Gastrocnemius medialis (tissue), 4 donors: ENCODE measurements at places on chromosomes 6 and 20.

DNA sequence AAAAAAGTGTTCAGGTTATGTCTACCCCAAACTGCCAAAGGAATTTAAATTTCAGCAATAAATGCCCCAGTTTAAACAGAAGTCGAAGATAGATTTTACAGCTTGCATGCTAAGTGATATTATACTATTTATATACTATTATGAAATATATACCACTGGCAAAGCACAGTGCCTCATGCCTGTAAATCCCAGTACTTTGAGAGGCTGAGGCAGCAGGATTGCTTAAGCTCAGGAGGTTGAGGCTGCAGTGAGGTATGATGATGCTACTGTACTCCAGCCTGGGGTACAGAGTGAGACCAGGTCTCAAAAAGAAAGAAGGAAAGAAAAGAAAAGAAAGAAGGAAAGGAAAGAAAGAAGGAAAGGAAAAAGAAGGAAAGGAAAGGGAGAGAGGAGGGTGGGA is 102.1 kb downstream of the MTFR2 start:
- no peak for DNase-seq

DNA sequence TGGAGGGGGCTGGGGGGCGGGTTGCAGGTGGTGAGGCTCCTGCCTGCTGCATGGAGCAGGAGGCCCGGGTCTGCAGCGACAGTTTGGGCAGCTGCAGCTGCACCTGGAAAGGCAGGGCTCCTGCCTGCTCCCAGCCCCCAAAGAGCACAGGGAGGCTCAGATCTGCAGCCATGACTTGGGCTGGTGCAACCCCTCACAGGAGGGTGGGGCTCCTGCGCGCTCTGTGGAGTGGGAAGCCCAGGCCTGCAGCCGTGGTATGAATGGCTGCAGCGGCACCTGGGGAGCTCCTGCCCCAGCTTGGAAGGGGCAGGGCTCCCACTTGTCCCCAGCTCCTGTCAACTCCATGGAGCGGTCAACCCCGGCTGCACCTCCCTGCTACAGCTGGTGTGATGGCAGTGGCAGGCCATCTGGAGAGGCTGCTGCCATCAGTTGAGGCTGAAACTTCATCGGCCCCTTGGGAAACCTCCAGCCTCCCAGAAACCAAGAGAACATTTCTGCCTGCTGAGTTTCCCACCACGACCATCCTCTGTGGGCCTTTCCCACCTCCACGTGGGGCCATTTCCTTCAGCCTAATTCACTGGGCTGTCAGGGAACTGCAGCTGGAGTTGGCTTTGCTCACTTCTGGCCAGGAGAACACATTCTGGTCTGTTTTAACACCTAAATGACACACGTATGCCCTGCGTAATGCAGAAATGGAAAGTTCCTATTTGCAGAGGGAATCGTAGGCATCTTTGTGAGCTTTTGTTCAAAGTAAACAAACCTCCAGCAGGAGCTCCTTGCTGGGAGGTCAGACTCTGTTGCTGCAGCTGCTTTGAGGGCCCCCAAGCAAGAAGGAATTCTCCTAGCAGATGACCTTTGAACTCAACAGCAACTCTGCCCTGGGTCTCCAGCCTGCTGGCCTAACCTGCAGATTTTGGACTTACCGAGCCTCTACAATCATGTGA is 429.0 kb downstream of the PREX1 start:
- no peak for DNase-seq

- DNase-seq, result no peak
Observed at GRCh38 chr6:121465101-121465500, 29.7 kb downstream of the GJA1 start.

- no peak for DNase-seq
Observed at GRCh38 chr6:117018771-117019170, 141.7 kb downstream of the RFX6 start.

- DNase-seq, result no peak
Observed at GRCh38 chr6:21085211-21085610, 508.3 kb upstream of the SOX4 start.

DNA sequence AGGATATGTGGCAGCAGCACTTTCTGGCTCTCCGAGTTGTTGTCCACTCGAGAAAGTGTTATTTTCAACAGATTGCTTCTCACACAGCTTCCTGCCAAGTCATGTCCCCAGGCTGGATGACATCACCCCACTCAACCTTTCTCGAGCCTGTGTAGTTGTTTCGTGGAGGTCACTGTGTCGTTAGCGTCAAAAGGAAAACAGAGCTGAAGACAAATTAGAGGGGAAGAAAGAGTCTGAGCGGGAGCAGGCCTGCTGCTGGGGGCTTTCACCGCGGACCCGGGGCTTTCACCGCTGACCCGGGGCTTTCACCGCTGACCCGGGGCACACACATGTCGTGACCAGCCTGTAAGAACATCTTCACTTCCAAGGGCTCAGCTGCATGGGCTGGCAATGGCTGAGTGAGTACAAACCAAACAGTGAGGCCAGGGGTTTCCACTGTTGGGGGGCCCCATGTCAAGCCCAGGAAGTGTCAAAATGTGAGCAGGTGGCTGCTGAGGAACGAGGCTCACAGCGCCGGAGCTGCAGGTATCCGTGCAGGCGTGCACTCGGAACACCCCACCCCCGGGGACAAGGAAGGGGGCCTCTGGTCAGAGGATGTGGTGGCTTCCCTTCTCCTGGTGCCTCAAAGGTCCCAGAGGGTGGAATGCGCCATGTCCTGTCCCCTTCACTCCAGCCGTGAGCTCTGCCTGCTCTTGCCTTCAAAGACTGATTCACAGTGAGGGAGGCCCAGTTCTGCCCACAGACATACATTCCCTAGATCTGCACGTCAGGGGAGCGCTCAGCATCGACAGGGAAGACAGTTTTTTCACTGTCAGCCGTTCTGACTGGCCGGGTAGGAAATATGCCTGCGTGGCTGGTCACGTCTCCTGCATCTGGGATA is 365.9 kb downstream of the TAF4 start:
- DNase-seq, result no peak

DNA sequence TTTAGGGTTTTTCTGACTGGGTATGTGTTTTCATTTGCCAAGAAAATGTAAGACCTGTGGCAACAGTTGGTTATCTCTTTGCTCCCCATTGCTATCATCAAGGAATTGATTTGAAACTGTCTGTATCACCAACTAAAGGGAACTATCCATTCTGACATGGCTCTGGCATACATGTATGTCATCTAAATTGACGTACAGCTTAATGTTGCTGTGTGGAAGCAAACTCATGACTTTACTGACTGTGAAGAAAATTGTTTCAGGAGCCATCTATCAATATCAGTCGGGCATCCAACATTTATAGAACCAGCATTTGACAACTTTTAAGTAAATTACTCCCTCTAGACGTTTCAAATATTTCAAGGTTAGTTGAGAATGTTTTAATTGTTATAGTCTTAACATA is 555.8 kb upstream of the EPHA7 start:
- no peak for DNase-seq

DNA sequence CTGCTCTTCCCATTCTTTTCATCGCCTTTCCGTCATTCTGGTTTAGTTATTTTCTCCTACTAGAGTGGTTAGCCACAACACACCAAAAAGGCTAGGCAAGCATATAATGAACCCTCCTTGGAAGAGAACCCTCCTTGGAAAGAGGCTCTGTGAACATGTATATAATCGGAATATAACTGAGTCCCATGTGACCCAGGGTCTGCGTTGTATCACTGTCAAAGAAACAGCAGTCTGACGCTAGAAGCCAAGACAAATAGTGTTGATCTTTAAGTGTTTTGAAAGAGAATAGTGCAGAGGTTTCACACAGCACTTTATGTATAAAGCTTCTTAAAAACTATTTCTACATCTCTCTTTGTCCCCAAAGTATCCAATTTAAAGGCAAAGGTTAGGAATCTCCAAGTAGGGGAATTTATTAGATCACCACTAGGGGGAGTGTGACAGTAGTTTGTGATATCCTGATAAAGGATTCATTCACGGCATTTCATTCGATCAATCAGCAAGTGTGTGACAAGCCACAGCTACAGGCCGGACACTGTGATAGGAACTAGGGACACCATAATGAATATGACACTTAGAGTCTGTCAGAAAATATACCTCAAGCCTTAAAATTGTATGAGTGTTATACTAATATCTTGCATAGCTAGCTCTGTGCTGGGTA is 395.3 kb downstream of the CD109 start:
- DNase-seq, result no peak

DNA sequence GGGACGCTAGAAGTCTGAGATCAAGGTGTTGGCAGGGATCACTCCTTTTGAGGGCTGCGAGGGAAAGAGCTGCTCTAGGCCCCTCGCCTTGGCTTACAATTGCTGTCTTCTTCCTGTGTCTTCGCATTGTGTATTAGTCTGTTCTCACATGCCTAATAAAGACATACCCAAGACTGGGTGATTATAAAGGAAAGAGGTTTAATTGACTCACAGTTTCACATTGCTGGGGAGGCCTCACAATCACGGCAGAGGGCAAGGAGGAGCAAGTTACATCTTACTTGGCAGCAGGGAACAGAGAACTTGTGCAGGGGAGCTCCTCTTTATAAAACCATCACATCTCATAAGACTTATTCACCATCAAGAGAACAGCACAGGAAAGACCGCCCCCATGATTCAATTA is 102.5 kb upstream of the ASF1A start:
- DNase-seq, result no peak

DNA sequence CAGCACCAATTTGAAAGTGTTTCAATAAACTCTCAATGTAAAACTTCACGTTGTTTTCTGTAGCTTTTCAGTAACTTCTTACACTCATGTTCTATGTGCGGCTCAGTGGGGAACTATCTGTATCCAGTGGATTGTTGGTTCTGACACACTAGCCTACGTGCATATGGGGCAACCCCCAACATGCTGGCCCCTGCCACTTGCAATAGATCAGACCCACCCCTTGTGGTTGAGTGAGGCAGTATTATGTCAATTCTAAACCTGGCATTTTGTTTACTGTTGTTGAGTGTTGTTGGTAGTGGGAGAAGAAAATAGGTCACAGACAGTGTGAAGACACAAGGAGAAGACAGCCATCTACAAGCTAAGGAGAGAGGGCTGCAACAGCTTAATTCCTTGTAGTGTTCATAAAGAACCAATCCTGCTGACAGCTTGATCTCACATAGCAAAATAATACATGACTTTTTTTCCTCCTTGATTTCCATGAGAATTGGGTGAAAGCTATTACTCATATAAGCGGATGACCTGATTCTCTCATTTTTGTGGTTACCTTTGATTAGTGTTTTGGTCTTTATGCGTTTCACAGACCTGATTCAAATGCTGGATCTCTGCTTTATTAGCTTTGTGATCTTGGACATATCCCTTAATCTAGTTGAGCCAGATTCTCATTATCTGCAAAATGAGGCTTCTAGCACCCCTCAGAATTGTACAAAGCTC is 320.4 kb downstream of the LAMA2 start:
- no peak for DNase-seq
